CD4-positive, alpha-beta T cell (primary cell): ENCODE measurements at places on chromosomes 11 and 22.

DNA sequence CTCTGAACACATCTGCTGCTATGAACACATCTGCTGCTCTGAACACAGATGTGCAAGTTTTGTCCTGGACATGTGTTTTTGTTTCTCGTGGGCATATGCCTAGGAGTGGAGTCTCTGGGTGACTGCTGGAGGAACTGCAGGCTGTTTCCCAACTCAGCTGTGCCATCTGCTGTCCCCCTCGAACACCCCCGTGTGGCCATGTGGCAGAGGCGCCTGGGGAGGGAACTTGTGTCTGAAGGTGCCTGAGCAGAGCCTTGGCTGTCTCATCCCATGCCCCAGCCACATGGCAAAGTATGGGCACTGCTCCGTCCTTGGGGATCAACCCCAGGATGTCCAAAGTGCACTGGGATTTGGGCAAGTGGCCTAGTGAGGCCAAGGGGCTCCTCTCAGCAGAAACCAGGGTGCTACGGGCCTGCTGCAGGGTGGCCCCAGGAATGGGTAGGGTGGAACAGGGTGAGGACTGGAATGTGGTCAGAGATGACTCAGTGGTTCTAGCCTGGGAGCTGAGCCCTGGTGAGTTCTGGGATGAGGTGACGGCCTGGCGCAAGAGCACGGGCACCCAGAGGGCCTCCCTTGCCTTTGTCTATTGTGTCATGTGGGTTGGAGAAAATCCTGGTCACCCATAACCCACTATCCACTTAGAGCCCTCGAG lies 14.7 kb downstream of the GATD1 start:
- no peak for DNase-seq

GRCh38 chr11:95318498-95318897 lies 87.5 kb upstream of the SESN3 start:
- no peak for DNase-seq

GRCh38 chr11:34068111-34068510 lies 16.6 kb downstream of the CAPRIN1 start:
- DNase-seq, result no peak

GRCh38 chr11:75598900-75599299 lies 36.8 kb downstream of the SERPINH1 start:
- no peak for DNase-seq

DNA sequence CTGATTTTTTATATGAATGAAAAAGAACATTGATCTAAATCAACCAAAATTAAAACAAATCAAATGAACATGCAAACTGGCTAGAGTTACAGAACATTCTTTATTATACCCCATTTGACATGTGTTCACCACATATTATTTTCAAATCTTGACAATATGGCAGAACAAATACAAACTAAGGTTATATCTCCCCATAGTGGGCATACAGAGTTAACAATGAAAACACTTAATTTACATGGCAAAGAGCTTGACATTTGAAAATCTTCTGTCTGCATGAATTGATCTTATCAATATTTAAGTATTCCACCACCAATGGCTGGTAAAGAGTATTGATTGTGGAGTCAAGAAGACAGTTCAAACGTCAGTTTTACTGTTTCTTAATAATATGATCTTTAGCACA lies 197.9 kb upstream of the ANO3 start:
- DNase-seq, result no peak

DNA sequence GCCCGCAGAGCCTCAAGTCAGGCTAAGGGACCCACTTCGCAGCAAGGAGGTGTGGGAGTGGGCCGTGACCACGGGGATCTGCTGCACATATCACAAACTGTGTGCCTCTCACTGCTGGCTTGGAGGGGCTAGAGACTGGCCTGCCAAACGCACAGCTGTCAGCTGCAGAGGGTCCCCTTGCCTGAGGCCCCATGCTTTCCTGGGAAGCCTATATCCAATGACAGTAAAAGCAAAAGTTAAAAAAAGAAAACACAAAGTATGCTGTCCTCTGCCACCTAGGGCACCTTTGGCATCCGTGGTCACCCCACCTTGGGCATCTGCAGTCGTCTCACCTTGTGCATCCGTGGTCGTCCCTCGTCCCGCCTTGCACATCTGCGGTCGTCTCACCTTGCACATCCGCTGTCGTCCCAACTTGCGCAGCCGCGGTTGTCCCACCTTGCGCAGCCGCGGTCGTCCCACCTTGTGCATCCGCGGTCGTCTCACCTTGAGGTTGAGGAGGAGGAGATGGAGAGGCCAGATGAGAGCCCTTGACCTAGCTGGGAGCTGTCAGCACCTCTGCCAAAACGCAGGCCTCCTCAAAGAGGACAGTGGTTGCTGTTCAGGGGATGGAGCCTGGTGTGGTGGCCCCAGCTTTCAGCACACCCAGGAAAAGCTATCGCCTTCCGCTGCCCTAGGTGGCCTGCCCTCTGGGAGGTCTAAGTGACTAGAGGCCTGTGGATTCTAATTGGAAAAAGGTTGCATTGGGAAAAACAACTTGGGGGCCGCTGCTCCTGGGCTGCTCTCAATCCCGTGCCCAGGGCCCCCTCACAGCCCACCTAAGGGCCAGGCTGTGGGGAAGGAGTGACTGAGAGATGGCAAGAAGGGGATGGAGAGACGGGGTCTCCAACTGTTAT lies 90.5 kb downstream of the MYEOV start:
- DNase-seq, result no peak

GRCh38 chr11:129410395-129410960 lies 34.8 kb downstream of the BARX2 start:
- no peak for DNase-seq

GRCh38 chr11:134883484-134883883 lies 471.4 kb upstream of the B3GAT1 start:
- no peak for DNase-seq

DNA sequence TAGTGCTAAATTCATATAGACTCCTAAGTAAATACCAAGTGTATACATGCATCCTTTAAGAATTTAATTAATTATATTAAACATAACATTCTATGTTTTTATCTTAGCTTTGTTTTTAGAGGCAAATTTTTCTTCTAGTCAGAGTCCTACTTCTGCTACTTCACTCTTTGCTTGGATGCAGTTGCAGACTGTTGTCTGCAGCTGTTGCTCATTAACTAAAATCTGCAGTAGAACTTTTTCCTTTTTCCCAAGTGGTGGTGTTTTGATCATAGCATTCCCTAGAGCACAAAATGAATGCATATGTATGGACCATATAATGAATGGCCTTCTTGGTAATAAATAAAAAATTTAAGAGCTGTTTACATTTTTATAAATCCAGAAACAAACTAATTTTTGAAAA lies 198.3 kb downstream of the CASP12 start:
- no peak for DNase-seq

DNA sequence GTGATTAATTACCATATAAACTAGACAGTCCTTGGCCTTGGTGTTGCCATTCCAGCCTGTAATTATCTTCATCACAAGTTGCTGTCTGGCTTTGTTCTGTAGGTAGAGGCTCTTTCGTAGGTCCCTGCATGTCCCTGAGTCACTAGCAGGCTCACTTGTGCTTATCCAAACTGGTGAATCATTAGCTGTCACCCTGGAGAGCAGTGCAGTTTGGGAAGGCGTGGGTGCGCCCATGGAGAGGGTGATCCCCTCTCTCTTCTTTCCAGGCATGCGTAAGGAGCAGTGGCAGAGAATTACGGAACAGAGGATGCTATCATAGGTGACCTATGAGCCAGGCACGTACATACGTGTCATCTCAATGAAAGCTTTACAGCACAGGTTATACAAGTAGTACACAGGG lies 11.0 kb upstream of the EHF start:
- DNase-seq, result no peak

GRCh38 chr11:30585125-30585891 lies 845 bp downstream of the MPPED2 start:
- DNase-seq, result no peak

GRCh38 chr11:20080032-20080685 lies 80.1 kb downstream of the DBX1 start:
- DNase-seq, result no peak

- DNase-seq, result no peak
These were observed 151.3 kb downstream of the APOL5 start for GRCh38 chr22:35868938-35869337.

DNA sequence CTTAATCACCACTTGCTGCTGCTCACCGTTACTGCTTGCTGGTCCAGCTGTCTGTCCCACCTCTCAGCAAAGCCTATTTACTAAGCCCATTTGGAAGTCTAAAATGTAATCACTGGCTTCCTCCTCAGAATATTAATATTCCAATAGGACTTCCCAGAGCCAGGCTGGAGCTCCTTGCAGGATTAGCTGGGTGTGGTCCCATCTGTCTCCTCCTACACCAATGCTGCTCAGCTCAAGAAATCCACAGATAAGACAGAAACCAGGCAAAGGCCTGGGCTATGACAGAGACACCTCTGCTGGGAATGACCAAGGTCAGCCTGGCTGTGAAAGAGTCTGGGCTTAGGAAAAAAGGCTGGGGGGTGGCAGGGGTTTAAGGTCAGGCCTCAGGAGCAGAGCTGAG lies 317.8 kb downstream of the BUD13 start:
- no peak for DNase-seq

- DNase-seq, result no peak
These were observed 10.1 kb downstream of the STIM1 start for GRCh38 chr11:3865388-3866193.

DNA sequence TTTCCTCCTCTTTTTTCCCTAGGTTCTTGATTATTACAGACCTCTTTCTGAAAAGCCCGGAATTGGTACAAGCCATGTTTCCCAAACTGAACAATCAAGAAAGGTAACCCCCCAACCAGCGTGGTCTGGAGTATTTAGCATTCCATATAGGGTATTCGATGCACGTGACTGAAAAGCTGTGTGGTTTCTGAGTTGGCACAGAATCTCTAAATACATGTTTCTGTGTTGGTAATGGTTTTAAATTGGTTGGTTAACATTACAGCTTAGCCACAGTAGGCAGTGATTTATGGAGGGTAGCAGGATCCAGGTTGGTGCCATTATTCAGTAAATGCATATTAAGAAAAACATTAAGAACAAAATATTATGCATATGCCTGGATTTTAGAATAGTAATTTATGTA lies 46.8 kb downstream of the ATXN10 start:
- no peak for DNase-seq

DNA sequence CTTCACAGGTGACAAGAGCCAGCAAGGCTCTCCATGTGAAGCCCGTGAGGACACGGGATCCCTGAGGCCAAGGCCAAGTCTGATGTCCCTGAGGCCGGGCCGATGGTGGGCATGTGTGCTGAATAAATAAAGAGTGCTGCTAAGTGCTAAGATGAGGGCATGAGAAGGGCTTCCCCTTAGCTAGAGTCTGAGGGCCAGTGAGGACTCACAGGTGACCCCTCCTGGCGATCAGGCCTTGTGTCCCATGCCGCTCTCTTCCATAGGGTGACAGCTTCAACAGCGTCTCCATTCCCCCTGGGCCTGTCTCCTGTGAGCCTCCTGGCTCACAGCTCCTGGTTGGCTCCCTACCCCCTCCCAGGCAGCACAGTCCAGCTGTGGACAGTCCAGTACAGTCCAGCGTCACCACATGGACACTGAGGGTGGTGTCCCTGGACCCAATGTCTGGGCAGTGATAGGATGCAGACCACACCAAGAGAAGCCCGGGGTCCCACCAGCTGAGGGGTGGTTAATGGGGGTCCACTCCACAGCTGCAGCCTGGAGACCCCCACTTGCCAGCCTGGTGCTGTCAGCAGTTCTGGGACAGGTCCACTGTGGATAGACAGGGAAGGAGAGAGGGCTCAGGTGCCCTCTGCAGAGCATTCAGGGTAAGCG lies 1033.2 kb downstream of the TBC1D22A start:
- no peak for DNase-seq

DNA sequence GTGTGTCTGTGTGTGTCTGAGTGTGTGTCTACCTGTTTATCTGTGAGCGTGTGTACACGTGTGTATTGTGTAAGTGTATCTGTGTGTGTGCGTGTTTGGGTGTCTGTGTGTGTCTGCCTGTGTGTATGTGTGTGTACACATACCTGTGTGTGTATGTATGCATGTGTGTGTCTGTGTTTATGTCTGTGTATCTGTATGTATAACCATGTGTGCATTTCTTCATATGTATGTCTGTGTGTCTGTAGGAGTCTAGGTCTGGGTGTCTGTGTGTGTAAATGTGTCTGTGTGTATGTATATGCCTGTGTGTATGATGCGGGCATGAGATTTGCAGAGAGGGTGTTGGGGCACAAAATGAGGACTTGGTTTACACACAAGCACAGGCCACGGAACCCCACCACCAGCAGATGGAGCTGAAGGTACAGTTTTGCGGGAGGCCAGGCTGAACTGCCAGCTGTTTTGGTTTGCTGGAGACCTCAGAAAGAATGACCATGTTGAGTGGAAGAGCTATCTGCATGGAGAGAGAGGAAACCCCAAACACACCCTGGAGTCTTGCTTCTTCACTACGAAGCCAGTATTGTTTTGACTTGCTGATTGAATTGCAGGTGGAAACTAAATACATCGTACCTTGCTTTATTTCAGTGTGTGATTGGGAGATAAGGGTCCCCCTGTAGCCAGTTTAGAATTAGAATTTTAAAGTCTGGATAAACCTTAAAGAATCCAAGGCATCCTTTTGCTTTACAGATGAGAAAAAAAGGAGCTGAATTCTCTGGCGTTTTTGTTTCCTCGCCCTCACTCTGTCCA lies 497.2 kb downstream of the NTM start:
- no peak for DNase-seq

DNA sequence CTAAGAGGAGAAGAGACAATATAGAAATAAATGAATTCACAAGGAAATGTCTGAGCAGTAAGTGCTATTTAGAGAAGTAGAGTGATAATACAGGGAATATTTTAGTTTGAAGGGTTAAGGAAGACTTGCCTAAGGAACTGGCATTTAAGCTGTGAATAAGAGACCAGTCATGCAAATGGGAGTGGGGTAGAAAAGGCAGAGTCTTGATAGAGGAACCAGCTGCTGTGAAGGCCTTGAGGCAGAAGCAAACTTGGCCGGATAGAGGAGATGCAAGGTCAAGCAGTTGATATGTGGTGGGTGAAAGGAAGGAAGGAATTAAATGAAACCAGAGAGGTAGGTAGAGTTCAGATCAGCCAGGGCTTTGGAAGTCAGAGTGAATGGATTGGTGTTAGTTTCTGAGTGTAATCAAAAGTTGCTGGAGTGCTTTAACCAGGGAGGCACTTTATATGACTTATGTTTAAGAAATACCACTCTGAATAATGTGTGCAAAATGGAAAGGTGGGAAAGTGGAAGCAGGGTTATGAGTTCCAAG lies 198.4 kb upstream of the SESN3 start:
- DNase-seq, result no peak

GRCh38 chr11:43944761-43945311 lies 2.4 kb downstream of the C11orf96 start:
- DNase-seq, result no peak
